ENCODE measurements at places on chromosomes 3 and 15. TPM values are rescaled to one million over a fixed set of nuclear protein-coding genes. Genes with fewer than 3 reads are reported as not detected.
A peak's percentile ranks its signal among the peaks of the same experiment; 100 is the strongest.

- DNase-seq: no peak
Measured at GRCh38 chr3:38154625-38155255, 10.6 kb upstream of the OXSR1 start.

- DNase-seq: peak; percentile 65
Measured at GRCh38 chr15:74541494-74542165, 610 bp downstream of the ARID3B start.

DNA sequence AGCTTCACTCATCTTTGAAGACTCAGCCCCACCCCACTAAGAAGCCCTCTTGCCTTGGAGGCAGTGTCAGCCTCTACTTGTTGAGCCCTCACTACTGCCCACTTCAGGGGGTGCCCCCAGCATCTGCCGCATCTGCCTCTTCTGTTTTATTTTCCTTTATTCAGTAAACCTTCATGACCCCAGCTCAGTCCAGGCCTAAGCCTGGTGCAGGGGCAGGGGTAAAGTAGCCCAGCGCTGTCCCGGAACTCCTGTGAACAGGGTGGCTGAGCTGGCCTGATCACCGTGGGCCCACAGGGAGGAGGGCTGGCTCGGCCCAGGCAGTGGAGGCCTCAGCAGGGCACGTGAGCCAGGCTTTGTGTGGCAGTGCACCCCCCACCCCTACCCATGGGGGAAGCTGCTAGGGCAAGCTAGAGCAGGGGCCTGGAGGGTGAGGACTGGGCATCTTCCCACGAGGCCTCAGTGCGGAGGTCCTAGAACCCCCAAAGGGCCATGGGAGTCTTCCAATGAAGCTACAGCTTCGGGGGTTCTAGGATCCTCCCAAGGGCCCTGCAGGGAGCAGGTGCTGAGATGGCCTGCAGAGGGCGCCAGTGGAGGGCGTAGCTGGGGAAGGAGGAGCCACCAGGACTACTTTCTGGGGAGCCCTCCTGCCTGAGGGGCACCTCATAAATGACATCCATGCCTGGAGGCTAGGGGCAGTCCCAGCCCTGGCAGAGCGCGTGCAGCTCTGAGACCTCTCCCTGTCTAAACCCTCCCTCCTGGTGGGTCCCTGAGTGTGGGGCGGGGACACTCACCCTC is 36.0 kb downstream of the TSPAN3 start:
- DNase-seq: peak; percentile 38

- DNase-seq: no peak
Measured at GRCh38 chr3:133377396-133377795, 22.5 kb upstream of the BFSP2 start.

DNA sequence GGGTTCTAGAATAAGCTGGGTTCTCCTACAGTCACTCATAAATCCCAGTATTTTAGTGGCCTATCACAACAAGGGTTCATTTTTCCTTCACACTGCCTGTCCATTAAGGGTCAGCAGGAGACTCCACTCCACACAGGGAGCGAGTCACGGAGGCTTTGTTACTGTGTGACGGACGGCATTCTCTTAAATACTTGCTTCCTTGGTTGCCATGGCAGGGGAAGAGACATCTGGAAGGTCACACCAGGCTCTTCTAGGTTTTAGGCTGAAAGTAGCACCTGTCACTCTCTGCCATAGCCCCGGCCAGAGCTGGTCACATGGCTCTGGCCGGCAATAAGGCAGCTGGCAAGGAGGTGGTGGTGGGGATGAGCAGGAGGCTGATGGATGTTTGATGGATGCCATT is 89.4 kb upstream of the ANKRD34C start:
- no peak for DNase-seq

DNA sequence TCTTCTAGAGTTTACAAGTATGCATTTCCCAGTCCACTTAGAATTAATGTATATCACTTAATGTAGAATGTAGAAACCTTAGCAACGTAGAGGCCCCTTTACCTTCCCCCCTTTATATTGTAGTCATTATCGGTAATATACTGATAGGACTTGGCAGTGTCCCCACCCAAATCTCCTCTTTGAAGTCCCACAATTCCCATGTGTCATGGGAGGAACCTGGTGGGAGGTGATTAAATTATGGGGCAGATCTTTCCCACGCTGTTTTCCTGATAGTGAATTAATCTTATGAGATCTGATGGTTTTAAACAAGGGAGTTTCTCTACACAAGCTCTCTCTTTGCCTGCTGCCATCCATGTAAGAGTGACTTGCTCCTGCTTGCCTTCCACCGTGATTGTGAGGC is 31.0 kb downstream of the ARL8B start:
- no peak for DNase-seq

GRCh38 chr3:128319107-128319506 is 147.6 kb downstream of the DNAJB8 start:
- DNase-seq: no peak

DNA sequence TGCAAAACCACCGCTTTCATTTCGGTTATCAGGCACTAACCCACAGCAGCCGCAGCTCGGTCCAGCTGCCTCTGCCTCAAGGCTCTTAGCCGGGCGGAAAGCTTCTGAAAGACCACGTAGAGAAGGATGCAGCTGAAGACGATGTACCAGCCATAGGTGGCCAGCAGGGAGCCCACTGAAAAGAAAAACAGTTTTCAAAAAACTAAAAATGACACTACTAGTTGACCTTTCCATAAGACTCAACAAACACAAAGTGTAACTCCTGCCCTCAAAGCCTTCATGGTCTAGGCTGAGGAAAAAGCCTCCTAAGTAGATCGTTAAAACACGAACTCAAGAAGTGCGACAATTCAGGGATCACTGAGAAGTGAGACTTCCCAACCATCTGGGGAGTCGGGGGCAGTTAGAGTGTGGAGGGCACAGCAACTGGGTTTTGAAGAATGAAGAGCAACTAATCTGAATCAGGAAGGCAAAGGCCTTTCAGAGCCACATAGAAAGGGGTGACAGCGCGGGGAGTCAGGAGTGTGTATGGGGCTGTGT is 716 bp downstream of the SELENOS start:
- DNase-seq: peak; percentile 44

DNA sequence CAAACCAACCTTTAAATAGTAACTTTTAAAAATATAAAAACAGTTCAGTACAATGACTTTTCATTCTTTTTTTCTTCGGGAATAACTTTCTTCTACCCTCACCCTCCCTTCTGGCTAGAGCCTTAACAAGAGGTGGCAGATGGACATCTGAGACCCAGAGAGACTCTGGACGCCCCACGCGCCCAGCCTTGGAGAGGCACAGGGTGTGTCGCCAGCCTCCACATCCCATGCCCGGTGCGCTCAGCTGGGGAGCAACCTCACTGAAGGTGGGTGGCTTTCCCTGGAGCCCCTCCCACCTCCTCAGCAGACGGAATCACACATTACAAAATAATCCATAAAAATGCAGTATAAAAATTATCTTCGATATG is 49.5 kb downstream of the TLE3 start:
- DNase-seq: no peak

DNA sequence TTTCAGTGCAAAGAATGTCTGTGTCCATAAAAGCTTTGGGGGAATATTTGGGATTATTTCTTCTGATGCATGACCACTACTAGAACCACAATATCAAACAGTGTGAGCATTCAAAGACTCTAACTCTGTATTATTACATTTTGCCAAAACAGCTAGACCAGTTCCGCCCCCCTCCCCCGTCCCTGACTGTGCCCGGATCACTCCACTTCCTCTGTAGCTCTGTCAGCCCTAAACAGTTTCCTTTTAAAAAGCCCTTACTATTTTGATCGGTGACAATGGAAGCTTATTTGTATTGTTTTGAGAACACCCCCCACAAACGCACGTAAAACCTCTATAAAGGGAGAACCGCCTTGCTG is 36.6 kb upstream of the EPHB3 start:
- DNase-seq: no peak

- DNase-seq: no peak
Measured at GRCh38 chr15:96766366-96766765, 435.9 kb downstream of the NR2F2 start.

DNA sequence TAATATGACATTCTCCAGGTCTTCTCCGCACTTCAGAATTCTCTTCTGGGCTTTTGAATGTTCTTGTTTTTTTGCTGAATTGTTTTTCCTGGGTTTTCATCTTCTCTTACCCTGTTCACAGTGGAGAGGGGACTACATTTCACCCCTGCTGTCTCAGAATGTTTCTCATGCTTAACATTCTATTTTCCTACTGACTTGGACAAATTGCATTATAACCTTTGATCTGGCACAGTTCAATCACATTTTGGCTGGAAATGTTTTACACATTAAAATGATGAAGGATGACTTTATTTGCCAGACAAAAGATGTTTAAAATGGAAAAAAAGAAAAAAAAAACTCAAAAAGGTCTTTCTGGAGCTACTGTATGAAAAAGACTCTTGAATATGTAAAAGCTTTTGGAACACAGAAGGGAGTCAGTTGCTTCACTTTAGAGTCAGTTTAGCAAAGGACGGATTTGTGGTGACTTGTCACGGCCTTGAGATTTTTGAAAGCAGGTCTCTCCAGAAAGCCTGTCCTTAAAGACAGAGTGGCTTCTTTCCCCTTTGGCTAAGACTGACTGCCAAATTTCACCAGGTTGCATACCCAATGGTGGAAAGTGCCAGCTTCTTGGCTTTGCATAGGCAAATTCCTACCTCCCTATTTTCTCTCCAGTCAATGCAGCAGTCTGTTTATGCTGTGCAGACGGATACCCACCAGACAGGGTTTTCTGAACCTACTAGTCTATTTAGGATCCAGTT is 401.0 kb upstream of the TBL1XR1 start:
- DNase-seq: no peak

DNA sequence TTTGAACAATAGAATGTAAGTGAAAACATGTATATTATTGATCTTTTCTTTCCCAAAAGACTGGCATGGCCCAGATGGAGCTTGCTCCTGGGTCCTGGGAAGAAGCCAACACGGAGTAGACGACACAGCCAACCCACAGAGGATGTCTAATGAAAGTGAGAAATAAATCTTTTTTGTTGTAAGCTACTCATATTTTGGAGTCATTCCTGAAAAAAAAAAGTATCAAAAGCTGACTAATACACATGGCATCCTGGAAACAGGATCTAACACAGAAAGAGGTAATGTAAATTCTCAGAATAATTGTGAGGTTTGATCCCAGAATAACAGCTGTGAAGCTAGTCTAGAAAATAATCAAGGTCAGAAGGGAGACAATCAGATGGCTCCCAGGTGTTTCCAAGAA is 12.6 kb upstream of the FRMD5 start:
- DNase-seq: no peak

GRCh38 chr3:25088284-25088683 is 339.8 kb upstream of the RARB start:
- DNase-seq: no peak

DNA sequence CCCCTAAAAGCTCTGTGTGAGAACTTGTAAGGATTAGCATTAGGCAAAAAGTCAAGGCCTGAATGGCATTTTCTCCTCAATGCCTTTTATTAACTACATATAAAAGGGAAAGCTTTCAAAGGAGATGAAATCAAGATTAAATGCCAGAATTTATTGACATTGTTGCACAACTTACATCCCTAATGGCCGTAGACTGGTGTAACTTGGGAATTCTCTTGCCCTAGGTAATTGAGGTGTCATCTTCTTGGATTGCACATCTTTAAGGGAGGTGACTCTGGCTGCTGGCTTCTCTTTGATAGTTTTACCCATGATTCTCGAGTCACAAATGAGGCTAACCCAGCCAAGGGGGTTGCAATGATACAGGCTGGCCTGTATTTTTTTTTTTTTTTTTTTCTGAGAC is 249.1 kb downstream of the TBL1XR1 start:
- DNase-seq: no peak

DNA sequence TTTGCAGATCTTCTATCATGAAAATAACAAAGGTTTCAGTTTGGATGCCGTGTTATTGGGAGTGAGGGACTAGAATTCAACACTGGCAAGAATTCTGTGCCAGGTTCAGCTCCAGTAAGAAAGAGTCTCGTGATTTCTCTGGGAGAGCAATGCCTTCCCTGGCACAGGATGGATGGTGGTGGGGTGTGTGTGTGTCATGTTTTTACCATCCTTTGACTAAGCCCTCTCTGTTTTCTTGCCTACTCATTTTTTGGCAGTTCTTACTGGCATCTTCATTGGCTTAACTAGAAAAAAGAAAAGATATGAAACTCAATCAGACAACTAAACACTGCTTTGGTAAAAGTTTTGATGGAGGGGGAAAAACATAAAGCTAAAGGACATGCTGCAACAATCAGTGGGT is 86.6 kb downstream of the FMN1 start:
- no peak for DNase-seq

- DNase-seq: no peak
Measured at GRCh38 chr15:71273731-71274447, 158.6 kb downstream of the THSD4 start.

DNA sequence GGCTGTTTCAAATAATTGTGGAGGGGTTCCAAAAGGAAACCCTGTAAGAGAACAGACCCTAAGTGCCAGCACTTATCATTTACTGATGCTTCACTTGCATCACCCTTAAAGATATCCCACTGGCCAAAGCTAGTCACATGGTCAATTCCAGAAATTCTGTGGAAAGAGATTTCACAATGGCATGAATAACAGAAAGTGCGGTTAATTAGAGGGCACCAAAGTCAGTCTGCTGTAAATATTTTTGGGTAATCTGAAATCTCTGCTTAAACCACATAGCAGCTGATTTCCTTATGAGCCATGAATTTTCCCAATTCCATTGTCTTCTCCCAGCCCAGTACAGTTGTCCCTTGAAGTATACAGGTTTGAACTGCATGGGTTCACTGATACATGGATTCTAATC is 346.1 kb downstream of the SI start:
- DNase-seq: no peak

- no peak for DNase-seq
Measured at GRCh38 chr3:44109771-44110361, 131.8 kb upstream of the TOPAZ1 start.

FGF7 gene
- polyA plus RNA-seq: not detected

MKRN3 gene
- not detected for polyA plus RNA-seq

CFAP100 gene
- polyA plus RNA-seq: not detected

RARRES1 gene
- polyA plus RNA-seq: not detected

RBPMS2 gene
- polyA plus RNA-seq: 0.22 TPM

All from immature natural killer cell (primary cell).